ENCODE measurements at places on chromosomes 11 and 22. TPM values are rescaled to one million over a fixed set of nuclear protein-coding genes. Genes with fewer than 3 reads are reported as not detected.

FAM83F gene
- total RNA-seq = 18.1 TPM

CD248 gene
- total RNA-seq = 0.24 TPM

IFITM1 gene
- total RNA-seq = 0.43 TPM

PAMR1 gene
- 2.6 TPM for total RNA-seq

DGCR6L gene
- 46.0 TPM for total RNA-seq

GGA1 gene
- 31.1 TPM for total RNA-seq

SLC6A5 gene
- not detected for total RNA-seq
